ENCODE measurements at places on chromosomes 5 and 9. TPM values are rescaled to one million over a fixed set of nuclear protein-coding genes. Genes with fewer than 3 reads are reported as not detected.

DNA sequence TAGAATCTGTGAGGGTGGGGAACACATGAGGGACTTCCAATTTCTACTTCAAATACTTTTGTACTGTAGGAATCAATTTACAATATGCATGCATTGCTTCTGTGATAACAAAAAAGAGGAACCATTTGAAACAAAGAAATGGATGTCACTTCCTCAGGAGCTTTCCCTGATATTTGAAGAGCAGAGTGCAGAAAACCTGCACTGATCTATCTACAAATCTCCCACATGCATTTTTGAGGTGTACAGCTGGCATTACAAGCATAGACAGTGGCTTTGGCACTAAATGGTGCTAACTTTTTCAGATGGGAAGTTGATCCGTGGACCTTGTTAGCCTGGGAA is 27.7 kb downstream of the YIPF5 start:
- DNase-seq: no peak

DNA sequence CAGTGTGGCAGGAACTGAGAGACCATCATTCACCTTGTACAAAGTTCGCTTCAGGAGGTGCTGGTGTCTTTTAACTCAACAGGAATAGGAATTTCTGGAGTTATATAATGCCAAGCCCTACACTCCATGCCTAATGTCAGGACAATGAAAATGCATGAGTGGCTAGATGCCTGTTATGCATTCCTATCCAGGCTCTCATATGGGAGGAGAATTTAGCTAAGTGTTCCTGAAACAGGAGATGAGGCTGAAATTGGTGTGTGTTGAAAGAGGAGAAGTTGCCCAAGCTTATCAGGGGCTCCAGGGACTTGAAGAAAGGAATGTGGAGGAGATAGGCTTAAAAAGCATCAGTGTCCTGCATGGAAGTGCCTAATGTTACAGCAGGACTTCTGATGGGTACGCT is 26.8 kb upstream of the PRUNE2 start:
- no peak for DNase-seq

The SLC25A2 gene
- 0.23 TPM for total RNA-seq

The TERT gene
- total RNA-seq: not detected

The KCNV2 gene
- not detected for total RNA-seq

DNA sequence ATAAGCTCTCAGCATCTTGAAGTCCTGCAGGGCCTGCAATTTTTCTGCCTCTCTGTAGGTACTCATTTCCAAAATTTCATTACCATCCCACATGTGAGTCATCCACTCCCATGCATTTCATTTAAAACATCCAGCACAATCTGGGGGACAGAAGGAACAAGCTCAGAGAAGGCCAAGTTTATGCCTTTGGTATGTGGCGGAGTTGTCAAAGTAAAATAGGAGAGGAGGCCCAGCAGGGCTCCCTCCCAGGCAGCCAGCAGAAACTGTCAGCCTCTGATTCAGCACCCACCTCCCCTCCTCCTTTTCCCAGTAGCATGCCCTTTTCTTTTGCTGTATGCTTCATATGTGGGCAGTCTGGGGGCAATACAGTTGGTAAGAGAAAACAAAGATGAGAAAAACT is 126.4 kb upstream of the ZNF366 start:
- DNase-seq: no peak

The PRSS3 gene
- not detected for total RNA-seq

GRCh38 chr5:180491496-180491895 is 2.7 kb upstream of the CNOT6 start:
- DNase-seq: no peak

DNA sequence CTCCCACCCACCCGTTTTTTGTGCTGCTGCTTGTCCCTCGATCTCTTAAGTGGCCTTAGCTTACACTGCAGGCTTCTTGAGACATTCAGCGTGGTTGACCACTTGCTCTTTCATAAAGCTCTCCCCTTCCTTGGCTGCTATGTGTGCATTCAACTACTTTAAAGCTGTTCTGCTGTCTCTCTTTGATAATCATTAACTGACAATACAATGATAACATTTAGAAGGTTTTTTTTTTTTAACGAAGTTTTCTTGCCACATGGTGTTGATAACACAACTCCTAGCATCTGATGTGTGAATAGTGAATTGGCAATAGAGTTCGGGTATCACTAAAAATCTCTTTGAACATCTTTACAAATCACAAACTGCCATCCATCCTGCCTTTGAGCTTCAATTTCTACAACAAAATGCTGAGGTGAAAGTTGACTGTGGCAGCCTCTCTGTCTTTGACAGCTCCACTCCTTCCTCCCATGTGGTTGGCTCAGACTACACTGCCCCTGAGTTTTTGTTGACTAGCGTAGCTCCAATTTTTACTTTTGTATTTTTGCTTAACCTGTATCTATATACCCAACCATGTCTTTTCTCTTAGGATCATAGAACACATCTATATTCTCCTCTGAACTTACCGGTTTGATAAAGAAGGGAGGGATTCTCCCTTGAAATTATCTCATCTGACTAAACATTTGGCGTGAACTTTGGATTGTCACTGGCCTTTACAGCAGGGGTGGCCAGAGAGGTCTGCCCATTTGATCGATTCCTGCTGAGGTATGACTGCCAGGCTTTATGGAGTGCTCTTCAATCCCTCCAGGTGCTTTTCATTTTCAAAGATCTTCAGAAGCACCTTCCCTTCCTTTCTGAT is 409.4 kb upstream of the CD180 start:
- no peak for DNase-seq

GRCh38 chr5:135129307-135129706 is 95.3 kb upstream of the PITX1 start:
- no peak for DNase-seq

The STING1 gene
- total RNA-seq: 53.1 TPM

DNA sequence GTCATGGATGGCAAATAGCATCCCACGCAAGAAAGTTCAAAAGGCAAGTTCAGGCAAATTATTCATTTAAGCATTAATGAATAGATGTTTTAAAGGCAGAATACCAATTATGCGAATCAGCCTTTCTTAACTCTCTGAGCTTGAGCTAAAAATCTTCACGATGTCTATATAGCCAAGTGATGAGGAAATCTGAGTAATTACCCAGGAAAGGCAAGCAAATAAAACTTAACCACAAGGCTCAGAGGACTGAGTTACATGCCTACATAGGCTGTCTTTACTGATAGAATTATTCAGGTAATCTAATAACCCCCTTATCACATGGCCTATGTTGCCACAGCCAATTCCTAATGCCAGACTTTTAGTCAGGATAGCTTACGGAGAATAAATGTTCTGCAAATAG is 120.8 kb upstream of the MTAP start:
- no peak for DNase-seq

DNA sequence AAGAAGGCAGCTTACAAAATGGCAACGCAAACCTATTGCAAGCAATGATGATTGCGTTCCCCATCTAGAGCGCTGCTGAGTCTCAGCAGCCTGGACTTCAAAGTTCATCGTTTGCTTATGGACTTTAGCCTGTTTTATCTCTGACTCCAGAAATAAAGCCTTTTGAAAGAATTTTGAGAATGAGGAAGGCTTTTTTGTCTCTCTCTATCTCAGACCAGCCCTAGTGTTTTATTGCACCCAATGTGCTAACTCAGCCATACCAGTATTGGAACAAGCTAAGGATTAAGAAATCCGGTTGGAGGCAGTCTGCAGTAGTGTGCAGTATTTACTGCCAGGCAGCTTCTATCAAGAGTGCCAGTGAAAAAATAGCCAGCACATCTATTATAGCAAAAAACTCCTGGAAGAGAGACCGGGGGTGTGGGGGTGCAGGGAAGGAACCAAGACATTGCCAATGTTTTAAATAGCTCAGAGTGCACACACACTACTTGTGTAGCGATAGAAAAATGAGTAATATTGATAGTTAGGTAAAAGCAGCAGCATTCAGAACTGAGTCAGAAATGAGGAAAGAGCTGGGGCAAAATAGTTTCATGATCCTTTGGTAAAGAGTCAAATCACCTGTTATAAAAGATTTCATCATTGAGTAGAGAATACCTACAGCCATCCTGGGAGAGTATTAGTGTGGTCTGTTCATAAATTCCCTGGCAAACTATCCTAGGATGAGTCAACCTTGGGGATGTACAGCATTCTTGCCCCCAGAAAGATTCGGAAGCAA is 219.0 kb downstream of the ZNF608 start:
- DNase-seq: no peak

The PCDHB5 gene
- 4.2 TPM for total RNA-seq

DNA sequence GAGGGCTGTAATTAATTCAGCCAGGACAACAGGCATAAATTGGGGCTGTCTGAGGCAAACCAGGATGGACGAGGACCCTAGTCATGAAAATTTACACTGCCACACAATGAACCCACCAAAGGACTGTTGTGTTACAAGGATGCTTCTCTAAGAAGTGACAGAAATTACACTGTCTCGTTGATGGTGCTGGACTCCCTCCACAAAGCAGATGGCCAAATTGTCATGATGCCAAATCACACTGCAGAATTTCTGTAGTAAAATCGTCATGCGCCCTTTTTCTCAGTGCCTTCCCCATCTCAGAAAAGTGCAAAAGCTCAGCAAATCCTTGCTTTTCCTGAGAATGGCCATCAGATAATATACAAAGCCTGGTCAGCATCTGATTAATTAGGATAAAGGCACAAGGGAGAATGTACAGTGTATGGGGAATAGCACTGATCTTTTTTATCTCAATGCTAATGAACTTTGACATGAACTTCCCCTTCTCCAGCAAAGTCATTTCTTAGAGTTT is 545.8 kb downstream of the CSNK1G3 start:
- DNase-seq: no peak

- no peak for DNase-seq
Measured at GRCh38 chr5:590346-590745, 21.8 kb upstream of the CEP72 start.

The SERINC5 gene
- 9.1 TPM for total RNA-seq

DNA sequence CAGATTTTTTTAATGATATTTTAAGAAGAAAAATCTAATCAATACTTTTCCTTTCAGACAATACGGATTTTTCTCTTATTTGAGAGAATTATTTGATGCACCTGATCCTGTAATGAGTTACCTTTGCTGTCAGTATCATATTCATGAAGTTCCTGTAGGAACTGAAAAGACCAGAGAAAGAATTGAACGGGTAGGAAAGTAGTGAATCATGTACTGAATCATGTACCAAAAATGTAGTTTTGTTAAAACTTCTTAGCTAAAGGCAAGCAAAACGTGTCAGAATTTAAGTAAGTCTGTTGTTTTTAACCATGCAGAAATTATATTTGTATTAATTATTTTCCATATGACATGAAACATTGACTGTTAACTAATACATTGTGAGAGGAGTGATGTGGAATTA is 56.6 kb downstream of the SMC5 start:
- DNase-seq: no peak

The PTGER4 gene
- 36.5 TPM for total RNA-seq

The RABGAP1 gene
- 116 TPM for total RNA-seq

- no peak for DNase-seq
Measured at GRCh38 chr5:9927106-9927505, 297.0 kb upstream of the TAS2R1 start.

The SLC35D2 gene
- 22.2 TPM for total RNA-seq

DNA sequence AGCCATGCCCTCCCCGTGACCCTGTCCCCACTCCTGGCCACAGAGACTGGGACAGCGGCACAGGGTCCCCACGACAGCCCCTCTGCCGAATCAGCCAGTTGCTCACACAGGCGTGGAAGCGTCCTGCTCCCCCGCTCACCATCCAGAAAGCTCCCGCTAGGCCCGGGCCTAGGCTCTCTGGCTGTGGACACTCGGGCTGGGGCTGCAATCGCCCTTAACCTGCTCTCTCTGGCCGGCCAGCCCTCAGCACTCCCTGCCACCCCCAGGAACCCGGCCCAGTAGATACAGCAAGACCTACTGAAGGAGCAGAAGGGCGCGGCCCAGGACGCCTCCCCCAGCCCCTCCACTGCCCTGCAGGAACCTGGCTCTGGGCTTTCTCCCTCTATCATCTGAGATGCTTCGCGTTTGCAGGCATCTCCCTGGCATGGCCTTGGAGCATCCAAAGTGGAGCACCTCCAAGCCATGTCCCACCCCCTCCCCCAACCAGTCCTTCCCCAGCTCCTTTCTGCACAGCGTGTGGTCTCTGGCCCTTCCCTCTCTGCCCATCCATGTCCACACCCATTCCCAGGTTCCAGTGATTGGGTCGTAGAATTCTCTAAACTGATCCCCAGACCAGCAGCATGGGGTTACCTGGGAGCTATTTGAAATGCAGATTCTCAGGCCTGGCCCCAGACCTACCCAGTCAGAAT is 113.7 kb upstream of the LMX1B start:
- DNase-seq: no peak

The PCDHB16 gene
- total RNA-seq: 4.1 TPM

DNA sequence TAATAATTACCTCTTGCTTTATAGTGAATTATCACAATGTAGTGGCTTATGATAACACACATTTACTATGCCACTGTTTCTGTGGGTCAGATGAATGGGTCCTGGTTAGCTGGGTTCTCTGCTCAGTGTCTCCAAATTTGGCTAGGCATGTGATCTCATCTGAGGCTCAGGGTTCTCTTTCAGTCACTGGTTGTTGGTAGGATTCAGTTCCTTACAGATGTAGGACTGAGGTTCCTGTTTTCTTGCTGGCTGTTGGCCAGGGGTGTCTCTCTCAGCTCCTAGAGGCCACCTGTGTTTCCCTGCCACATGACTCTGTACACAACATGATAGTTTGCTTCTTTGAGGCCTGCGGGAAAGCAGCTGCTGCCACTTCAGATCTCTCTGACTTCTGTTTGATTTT is 7.1 kb downstream of the NFX1 start:
- DNase-seq: no peak

The CCDC192 gene
- 0.33 TPM for total RNA-seq

The JAKMIP2 gene
- total RNA-seq: 2.6 TPM
